Ovary (tissue), 10 donors: ENCODE measurements at places on chromosomes 6 and 20. TPM values are rescaled to one million over a fixed set of nuclear protein-coding genes. Genes with fewer than 3 reads are reported as not detected.

CST5 gene
- not detected for total RNA-seq

- DNase-seq, result no peak
These were observed 75.5 kb downstream of the LAMA4 start for GRCh38 chr6:112178846-112179245.

- DNase-seq, result no peak
These were observed 80.4 kb upstream of the RIPOR2 start for GRCh38 chr6:25016014-25016720.

DNA sequence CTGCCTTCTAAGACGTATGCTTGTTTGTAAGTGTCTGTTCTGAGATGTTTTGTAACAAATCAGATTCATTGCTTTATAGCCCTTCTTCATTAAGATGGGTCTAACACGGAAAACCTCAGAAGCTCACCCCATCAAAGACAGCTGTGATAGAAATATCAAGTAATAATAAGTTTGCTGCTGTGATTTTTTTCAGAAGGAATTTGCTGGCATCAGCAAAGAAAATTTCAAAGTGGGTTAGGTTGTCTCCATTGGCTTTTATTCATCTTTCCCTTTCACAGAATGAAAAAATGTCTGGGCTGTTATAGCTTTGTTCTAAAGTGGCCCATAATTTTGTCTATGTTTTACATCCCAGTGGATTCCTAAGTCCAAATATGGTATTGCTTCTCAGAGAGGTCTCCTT is 81.4 kb downstream of the SLX4IP start:
- DNase-seq, result no peak

DNA sequence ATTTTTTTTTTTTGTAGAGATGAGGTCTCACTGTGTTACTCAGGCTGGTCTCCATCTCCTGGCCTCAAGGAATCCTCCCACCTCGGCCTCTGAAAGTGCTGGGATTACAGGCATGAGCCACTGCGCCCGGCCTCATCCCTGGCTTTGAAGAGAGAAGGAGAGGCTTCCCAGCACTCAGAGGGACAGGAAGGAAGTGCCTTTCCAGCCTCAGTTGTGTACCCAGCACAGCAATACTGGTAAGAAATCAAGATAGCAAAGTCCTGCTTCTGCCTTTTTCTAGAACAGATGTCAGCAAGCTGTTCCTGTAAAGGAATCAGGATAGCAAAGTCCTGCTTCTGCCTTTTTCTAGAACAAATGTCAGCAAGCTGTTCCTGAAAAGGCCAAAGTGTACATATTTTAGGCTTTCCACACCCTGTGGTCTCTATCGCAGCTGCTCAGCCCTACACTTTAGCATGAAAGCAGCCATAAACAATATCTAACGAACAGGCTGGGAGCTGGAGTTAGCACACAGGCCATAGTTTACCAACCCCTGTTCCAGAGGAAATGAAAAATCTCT is 6.3 kb upstream of the PLTP start:
- DNase-seq, result no peak

DNA sequence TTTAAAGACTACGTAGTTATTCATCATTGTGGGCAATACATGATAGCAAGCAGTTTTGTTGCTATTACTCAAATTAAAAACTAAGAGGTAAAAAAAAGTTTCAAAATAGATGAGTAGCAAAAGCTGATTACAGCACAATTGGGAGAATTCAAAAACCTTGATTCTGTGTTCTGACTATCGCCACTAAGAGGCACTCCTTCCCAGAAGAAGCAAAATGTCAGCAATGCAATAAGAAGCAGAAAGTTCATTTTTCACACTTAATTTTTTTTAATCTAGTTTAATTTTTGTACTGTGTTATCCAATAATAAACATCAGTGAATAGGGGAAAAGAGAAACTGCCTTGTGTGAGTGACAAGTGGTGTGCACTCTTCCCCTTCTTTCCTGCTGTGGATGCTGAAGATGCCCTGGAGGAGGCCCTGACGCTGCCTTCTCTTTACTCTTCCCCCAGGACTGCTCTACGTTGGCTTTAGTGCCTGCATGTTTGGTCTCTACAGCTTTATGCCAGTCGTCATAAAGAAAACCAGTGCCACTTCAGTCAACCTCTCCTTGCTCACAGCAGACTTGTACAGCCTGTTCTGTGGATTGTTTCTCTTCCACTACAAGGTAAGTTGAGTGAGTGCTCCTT is 263.2 kb upstream of the PLN start:
- no peak for DNase-seq

- no peak for DNase-seq
These were observed 68.3 kb downstream of the PKHD1 start for GRCh38 chr6:52019092-52019491.
